ENCODE measurements at places on chromosomes 5 and 9. TPM values are rescaled to one million over a fixed set of nuclear protein-coding genes. Genes with fewer than 3 reads are reported as not detected.

DNA sequence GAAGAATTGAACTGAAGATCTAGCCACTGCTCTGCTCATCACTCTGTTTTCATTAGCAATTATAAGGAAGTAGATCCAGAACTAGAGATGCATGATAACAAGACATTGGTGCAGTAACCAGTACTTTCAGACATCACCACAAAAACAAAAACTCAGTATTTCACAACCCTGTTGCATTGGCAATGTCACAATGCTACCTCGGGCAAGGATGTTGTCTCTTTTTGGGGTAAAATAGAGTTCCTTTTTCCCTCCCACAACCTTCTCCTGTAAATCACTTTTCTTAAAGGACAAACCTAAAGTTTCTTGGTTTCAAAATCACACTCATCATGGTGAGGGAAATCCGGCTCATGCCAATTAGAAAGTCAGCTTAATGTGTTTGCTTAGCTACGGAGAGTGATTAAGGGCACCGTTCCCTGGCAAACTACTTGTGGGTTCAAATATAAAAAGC is 420.1 kb upstream of the MEF2C start:
- no peak for DNase-seq

GRCh38 chr5:7169240-7169878 is 226.6 kb upstream of the ADCY2 start:
- DNase-seq: no peak

DNA sequence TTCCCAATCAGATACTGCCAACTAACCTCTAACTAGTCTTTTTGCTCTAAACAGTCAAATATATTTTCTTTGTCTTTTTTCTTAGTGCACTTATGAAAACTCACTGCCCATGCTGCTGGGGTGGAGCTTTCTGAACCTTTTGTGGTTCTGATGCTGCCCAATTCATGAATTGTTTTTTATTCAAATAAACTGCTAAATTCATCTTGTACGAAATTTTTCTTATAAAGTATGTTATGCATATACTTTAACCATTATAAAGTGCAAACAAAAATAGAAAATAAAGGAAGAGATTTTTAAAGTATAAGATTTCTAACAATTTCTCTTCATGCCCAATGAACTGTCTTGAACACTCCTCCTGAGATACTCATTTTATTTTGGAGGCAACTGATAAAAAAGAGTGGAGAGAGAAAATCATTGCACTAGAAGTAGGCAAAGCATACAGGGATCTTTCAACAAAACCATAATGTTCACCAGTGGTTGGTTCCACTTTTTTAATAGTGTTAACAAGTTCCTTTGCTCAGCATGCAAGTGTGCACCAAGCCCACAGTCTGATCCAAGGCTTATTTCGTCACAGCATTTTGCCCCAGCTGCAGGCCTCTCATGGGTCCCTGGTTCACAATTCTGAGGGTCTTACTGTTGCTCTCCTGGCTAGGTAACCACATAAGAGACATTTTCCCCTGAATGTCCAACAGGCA is 6.2 kb upstream of the FYB1 start:
- DNase-seq: no peak

- DNase-seq: no peak
Measured at GRCh38 chr9:94301583-94301982, 26.9 kb downstream of the NUTM2F start.

DNA sequence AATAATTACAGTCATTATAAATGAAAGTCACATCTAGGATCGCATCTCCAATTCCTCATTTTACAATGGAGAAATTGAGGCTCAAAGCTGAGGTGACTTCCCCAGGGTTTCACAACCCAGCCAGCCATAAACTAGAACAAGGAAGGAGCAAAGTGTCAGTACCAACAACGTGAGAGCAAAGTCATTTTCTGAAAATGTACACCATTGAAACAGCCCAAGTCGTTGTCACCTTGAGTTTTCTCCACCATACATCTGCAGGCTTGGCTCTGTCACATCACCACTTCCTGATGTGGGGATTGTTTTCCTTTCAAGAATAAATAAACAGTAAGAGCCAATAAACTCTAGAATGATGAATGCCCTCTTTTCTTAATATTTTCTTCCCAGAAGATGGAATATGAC is 184.5 kb upstream of the PTGER4 start:
- no peak for DNase-seq

DNA sequence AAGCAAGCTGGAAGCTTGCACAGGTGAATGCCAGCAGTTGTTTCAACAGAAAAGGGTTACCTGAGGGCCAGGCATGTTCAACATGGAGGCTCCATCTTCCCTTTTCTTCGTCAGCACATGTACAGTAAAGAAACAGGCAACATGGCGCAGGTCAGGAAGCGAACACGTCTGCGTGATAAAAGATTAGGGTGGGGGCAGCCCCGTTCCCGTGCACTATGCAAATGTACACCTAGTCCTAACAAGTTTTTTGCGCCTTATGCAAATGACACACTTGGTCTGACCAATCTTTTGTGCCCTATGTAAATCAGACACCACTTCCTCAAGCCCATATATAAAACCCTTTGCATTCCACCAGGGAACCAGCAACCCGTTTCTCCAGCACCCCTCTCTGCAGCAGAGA is 452.1 kb upstream of the PTPRD start:
- DNase-seq: no peak

GRCh38 chr9:9924376-9924775 is 688.4 kb downstream of the PTPRD start:
- no peak for DNase-seq

CXXC5 gene
- total RNA-seq: 0.88 TPM

SNCB gene
- total RNA-seq: not detected

GKAP1 gene
- total RNA-seq: 1.5 TPM

PKD2L2 gene
- not detected for total RNA-seq

WDR38 gene
- not detected for total RNA-seq
